Activated T-cell treated with anti-CD3 and anti-CD28 coated beads for 48 hours (primary cell): ENCODE measurements at places on chromosomes 7 and 10.

DNA sequence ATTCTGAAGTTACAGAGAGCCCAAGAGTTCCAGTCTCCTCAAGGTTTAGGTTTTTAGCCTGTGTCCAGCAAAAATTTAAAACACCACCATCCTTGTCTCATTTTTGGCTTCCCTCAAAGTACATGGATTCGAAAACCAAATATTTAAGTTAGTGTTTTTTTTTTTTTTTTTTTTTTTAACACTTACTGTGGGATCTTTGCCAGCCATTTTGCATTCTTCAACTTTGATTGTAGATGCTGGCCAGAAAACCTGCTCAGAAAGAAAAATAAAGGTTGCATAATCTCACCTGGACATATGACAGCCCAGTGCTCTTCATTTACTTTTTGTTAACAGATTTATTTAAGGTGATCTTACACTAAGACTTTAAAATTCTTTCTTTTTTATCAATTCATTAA lies 91.6 kb downstream of the SEMA3C start:
- DNase-seq: no peak

DNA sequence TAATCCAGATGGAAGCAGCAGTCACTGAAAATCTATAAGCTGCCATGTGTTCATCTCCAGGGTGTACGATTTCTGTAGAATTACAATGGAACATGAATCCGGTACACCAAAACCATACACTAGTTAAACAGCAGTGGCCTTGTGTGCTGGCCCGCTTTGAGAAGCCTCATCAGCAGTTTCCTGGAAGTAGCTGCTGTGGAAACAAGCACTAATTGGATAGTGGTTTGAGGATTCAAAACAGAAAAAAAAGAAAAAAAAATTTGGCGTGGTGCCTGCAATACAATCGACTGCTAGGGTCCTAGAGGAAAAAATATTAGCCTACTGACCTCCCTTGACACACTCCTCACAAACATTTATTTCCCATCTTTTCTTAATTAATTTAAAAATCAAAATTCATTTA lies 545.9 kb downstream of the SORCS1 start:
- DNase-seq: no peak

- DNase-seq: no peak
These were observed 114.7 kb downstream of the CUX1 start for GRCh38 chr7:101932083-101932482.

GRCh38 chr10:96672481-96673175 lies 47.7 kb downstream of the PIK3AP1 start:
- DNase-seq: no peak

DNA sequence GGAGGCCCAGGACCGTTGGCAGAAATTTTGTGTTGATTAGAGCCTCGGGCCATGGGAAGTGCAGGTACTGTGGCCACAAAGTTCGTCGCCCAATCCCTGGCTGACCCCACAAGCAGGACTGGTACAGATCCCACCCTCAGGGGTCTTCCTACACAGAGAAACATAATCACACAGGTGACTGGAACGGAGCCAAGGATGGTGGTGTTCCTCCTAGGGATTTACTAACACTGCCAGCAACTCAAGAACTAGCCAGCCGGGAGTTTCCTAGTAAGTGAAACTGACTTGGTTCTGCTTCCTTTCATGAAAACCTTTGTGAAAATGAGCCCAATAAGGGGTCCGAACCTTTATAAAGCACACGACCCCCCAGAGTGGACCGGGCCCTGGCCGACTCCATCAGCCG lies 5.7 kb downstream of the CUX1 start:
- DNase-seq: no peak

- peak; percentile 29 for DNase-seq
These were observed 82.5 kb downstream of the ZNF467 start for GRCh38 chr7:149690688-149691446.

- DNase-seq: no peak
These were observed 25.6 kb downstream of the TACR2 start for GRCh38 chr10:69391158-69391557.

DNA sequence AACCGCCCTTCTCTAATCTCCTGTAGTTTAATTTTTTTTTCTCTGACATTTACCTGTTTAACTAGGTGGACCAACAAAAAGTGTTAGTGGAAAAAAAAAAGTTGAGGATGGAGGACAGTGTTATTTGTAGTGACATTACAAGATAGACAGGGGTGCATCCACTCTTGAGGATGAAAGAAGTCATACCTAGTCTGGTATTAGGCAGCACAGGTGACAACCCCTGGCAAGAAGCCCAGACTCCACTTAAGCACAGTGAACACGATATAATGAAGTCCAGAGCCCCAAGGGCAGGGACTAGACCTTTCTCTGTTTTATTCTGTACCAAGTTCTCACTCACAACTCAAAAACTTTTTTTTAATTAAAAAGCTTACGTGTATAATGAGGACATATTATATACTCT lies 268.4 kb downstream of the GPR37 start:
- DNase-seq: no peak

DNA sequence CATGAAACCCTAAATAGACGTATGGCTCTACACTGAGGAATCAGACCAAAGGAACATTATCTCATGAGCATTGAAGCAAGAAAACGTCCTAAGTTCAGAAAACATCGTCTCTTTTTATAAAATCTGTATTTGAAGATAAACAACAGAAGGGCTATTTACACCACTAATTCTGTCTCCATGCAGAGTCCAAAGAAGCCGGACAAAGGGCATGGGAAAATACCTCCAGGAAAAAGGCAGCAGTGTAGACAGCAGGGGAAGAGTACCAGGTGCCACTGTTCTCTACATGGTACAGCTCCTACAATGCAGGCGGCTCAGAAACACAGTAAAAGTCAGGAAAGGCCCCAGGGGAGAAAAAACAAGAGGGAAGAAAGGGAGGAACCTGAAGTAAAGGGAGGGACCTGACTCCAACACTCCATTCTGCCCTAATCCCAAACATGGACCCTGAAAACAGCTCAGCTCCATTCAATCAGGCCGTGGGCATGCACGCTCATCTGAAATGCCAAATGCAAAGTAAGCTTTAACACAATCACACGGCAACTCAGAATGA lies 17.5 kb downstream of the FAM171A1 start:
- DNase-seq: no peak

GRCh38 chr7:38833329-38833728 lies 75.7 kb downstream of the VPS41 start:
- DNase-seq: no peak

GRCh38 chr10:131905267-131905571 lies 4.4 kb downstream of the PPP2R2D start:
- no peak for DNase-seq

DNA sequence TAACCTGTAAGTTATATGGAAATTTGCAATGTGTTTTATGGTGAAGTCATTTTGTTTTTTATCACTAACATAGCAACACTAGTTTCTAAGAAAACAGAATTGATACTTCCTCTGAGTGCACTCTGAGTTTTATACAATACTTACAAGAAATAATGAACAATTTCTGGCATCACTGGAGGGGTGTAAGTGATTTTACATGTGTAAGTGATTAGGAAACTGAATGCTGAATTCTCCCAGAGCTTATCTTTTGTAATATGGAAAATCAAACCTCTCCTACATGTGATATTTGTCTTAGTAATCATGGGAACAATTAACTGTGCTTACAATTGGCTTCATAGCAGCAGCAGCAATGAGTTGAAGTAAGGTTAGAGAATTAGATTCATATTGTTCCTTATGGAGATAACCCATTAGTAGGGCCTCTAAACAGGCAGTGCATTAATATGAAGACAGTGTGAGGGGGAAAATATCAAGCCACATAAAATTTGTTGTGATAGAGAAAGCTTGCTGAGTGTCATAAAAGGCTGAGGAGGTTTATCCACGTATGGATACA lies 37.4 kb downstream of the SEMA3C start:
- no peak for DNase-seq

GRCh38 chr7:77276120-77276519 lies 76.5 kb upstream of the FGL2 start:
- DNase-seq: no peak

- no peak for DNase-seq
These were observed 34.8 kb upstream of the ARHGAP22 start for GRCh38 chr10:48639632-48640031.

DNA sequence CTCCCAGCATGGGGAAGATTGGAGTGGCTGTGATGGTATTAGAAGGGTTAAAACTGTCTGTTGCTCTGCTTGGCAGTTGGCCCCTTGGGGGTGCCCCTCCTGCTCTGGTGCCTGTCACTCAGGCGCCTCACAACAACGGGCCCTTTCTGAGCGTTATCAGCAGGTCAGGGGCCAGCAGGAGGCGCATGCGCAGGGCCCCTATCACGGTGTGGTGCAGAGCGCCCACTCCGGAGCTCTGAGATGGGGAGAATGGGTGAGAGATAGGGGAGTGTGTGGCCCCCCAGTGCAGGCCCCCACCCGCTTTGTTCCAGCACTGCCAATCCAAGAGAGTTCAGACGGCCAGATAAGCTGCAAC lies 24.8 kb downstream of the GBX1 start:
- DNase-seq: no peak

DNA sequence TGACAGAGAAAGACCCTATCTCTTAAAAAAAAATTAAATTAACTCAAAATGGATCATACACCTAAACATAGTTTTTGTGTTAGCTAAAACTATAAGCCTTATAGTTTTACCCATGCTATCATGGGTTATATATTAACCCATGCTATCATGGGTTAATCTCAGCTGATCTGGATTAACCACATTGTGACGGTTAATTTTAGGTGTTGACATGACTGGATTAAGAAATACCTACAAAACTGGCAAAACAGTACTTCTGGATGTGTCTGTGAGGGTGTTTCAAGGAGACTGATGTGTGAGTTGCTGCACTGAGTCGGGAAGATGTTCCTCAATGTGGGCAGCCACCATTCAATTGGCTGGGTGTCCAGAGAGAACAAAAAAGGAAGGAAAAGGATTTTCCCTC lies 44.3 kb upstream of the FXYD4 start:
- no peak for DNase-seq

GRCh38 chr10:107583974-107584373 lies 419.5 kb upstream of the SORCS1 start:
- no peak for DNase-seq

- no peak for DNase-seq
These were observed 219.5 kb downstream of the FRMD4A start for GRCh38 chr10:14111208-14111607.

DNA sequence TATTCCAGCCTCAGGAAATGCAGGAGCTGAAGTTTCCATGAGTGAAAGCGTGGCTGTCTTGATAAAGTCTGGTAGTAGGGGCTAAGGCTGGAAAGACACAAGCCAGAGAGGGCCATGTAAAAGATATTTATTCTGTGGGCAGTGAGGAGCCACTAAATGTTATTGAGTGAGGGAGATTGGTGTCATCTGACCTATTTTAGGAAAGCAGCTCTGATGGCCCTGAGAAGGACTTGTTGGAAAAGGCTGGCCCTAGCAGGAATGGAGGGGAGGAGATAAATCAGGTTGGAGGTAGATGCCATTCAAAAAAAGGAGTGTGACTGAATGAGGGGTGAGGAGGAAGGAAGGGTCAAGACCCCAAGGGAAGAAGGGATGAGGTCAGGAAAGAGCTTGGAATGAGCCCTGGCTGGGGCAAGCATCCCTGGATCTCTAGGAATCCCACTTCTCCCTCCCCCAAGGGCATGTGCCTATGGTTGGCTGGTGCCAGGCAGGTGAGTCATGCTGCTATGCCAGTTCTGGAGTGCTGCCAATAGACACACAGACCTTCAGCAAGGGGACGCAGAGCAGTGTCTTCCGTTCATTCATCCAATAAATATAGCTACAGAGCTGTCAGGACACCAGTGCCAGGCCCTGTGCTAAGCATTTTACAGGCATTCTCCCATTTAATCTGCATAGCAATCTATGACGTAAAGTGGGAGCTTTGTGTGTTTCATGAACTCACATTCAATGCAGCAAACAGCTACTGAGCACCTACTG lies 2.0 kb downstream of the ANKRD2 start:
- DNase-seq: no peak

DNA sequence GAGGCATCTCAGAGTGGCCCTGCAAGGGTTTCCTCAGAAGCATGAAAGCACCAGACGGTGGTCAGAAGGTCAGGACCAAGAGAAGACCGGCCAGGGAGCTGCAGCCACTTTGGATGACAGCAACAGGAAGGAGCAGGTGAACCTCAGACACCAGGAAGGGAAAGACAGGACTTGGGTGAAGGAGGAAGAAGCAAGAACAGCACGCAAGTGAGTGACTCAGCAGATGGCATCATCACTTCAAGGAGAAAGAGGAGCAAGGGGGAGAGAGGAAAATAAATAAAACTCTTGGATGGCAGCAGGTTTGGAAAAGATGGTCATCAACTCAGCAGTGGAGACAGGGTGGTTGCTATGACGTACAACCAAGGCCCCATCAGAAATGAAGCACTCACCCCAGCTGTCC lies 31.6 kb downstream of the NCAPG2 start:
- no peak for DNase-seq

- no peak for DNase-seq
These were observed 4.0 kb downstream of the CALD1 start for GRCh38 chr7:134783294-134784069.

GRCh38 chr7:54932818-54933543 lies 85.8 kb upstream of the EGFR start:
- DNase-seq: no peak

GRCh38 chr10:76675561-76675950 lies 962.1 kb downstream of the KCNMA1 start:
- no peak for DNase-seq

- DNase-seq: no peak
These were observed 93.5 kb upstream of the DIP2C start for GRCh38 chr10:782751-783648.

DNA sequence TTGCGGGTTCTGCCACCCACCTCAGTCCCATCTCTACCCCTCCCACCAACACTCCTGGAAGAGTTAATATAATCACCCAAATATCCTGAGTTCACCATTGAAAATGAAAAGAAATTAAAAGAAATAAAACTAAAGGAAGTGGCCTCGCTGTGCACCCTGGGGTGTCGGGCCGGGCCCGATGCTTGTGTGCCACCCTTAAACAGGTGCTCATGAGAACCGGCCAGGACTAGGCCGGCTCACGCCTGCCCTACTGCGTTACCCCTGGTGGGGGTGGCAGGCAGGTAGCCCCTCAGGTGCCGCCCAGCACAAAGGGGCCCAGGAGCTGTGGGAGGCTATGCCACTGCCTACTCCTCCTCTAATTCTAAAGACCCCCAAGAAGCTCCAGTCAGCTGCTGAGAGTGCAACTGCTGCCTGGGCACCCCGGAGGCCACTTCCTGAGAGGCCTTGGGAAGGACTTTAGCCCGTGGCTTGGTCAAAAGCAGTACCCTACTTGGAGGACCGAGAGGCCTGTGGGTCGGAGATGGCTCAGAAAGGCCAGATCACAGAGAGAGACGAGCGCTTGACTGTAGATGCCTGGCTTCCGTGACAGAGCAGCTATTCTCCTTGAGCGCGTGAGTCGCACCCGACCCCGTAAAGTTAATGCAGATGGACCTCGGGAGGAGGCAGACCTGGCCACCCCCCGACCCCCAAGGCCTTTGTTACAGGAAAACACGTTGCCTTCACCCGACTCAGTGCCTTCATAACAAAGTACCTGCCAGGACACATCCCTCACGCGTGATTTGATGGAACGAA lies 51.0 kb upstream of the PPP2R2D start:
- DNase-seq: no peak

- DNase-seq: no peak
These were observed 34.2 kb downstream of the AP5Z1 start for GRCh38 chr7:4809666-4810065.

GRCh38 chr10:72461085-72461484 lies 106.4 kb upstream of the DNAJB12 start:
- DNase-seq: no peak
